ENCODE measurements at places on chromosomes 4 and X.

DNA sequence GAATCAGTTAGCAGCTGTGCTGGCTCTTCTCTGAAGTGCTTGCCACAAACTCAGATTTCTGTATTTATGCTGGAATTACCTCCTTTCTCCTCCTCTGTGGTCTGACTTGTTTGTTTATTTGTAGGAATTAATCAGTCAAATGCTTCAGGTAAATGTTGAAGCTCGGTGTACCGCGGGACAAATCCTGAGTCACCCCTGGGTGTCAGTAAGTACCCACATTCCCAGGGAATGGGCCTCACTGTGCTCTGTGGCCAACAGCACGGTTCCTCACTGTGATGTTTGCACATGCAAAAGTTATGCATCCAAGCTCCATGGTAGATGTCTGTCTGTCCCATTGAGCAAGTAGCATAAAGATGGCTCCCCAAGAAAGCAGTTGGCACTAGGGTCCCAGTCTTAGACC lies 169.9 kb downstream of the DCLK2 start:
- no peak for DNase-seq

DNA sequence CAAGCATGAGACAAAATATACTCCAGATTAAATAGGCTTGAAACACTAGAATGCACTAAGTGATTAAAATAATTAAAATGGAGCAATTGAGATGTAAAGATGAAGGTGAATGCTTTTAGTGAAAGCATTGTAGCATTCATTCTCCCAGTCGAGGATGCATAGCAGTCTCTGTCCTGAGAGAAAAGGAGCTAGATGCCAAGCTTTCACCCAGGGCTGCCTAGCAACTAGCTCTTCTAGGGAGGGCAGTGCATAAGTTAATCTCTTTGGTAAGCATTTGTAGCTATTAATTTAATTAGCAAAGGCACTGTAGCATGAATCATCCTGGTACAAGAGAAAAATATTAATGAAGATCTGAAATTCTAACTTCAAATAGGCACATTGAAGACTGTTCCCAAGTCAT lies 1014.8 kb downstream of the C4orf33 start:
- DNase-seq = no peak

DNA sequence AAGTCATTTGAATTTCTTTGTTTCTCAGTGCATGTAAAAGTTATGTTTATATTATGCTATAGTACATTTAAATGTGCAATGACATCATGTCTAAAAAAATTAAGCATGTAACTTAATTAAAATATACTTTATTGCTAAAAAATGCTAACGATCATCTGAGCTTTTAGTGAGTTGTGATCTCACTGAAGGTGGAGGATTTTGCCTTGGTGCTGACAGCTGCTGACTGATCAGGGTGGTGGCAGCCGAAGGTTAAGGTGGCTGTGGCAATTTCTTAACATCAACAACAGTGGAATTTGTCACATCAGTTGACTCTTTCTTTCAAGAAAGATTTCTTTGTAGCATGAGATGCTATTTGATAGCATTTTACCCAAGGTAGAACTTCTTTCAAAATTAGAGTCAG lies 6.6 kb downstream of the ANAPC4 start:
- DNase-seq = no peak

DNA sequence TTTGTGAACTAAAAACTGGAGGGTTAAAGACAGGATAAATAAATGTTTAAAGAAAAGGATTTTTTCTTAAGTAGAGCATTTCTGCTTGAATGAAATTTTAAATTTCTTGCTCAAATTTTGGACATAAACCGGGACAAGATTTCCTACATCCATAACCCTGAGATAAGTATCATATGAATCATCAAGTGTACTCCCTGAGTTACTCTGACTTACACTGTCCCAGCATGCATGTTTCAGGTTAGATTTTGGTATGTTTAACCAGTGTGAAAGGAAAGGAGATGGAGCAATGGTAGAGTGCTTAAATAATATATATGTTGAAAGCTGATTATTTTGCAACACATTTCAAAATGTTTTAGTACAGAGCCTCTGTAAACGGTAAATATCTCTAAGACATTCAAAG lies 175.2 kb downstream of the ADGRL3 start:
- DNase-seq = no peak

DNA sequence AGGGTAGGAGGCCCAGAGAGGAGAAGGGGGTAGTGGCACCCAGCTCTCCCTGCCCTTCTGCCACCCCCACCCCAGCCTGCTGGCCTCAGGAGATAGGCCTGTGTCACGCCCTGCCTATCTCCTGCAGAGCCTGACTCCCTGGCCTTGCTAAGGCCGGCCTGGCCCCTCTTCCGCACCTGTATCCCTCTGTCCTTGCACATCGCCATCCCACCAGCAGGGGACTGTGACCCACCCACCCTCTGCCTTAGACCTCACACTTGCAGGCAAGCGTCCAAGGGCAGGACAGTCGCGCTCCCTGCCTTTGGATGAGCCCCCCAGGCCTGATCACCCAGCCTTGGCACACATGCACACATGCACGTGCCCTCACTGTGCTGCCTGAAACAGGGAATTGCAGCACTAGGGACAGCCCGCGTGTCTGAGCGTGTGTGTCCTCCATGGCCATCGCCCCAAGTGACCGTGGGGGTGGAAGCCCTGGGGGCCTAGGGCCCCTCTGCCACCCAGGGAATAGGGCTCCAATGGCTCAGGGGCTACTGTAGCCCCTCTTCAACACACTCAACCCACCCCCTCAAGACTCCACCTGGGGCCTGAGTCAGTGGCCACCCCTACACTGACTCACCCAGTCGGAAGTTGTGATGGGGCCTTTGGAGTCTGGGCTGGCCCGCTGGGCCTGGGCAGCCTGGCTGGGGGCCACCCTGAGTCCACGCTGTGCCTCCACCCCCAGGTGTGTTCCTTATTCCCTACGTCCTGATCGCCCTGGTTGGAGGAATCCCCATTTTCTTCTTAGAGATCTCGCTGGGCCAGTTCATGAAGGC lies 2.1 kb downstream of the SLC6A8 start:
- DNase-seq = no peak

DNA sequence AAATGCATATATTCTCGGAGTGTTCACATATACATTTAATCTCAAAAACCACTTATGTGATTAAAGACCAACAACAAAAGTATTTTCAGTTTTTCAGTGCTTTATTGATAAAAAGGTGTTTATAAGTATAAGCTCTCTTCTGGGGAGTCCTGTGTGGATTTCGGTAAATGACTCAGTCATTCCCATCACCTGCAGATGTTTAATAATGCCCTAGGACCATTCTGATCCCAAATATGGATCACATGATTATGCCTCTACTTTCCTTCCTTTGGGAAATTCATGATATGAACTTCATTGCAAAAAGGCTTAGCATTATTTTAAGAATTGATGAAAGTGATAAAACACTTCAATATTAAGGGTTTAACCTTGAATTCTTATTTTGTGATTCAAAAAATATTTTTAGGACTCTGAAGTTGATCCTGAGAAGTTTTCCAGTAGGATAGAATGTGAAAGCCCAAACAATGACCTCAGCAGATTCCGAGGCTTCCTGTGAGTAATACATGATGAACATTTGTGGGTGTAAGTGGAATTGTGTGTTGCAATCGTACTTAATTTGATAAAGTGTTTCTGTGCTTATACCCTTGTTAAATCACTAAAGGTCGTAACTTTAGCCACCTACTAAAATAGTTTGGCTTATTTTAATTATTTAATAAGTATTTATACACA lies 40.2 kb downstream of the ATP10D start:
- DNase-seq = no peak

GRCh38 chr4:110533940-110534339 lies 58.0 kb downstream of the ENPEP start:
- no peak for DNase-seq

GRCh38 chrX:110675886-110676285 lies 119.7 kb downstream of the CHRDL1 start:
- no peak for DNase-seq

GRCh38 chr4:133513901-133514300 lies 364.8 kb downstream of the PCDH10 start:
- DNase-seq = no peak

GRCh38 chrX:18575744-18576143 lies 96.2 kb downstream of the RS1 start:
- no peak for DNase-seq

DNA sequence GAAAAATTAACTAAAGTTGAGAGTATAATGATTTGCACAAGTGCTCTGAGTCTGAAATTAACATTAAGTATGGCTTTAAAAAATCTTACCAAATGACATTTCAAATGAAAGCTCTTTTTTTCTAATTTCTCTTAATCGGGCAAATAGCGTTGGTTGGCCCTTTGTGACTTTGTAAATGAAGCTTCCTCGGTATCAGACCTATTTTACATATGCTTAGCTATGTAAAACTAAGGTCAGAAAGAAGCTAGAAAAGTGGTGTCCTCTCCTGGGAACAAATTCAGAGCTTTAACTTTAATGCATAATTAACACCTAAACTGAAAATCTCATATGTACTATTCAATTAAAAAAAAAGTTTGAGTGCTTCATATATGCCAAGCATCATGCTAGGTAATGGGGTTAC lies 62.7 kb downstream of the N4BP2 start:
- no peak for DNase-seq

DNA sequence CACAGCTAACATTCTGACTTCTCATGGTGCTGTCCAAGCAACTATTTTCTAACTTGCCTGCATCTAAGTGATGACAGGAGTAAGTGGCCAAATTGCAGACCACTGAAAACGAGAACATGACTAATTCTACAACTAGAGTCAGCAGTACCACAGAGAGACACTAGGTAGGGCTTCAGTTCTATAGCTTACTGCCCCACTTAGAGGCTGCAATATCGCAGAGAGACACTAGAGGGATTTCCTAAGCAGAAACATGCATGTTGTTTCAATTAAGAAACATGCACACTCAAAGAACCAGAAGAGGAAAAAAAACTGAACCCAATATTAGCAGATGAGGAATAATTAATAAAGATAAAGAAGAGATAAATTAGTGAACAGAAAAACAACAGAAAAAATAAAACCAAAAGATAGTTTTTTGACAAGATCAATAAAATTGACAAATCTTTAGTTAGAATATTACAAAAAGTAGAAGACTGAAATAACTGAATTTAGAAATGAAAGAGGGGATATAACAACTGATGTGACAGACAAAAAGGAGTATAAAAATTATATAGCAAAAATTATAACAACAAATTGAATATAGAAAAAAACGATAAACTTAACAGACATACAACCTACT lies 100.8 kb downstream of the SPIN4 start:
- no peak for DNase-seq

DNA sequence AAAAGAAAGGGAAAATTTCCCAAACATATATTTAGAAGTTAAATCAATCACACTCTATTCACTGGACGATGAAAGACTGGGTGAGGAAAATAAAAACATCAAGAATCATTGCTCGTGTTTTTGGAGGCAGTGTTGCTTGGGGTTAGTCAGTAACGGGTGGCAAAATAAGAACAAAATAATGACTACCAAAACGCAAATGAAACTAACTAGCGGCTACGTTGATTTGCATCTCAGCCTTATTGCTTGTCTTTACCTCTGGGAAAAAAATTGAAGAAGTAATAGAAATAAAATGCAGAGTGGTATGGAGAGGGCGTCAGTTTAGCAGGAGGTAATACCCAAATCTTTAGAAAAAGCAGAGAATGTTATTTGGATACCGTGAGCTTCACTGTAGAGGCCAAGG lies 86.4 kb upstream of the SORBS2 start:
- no peak for DNase-seq

- no peak for DNase-seq
Observed at GRCh38 chr4:84862064-84862463, 104.4 kb downstream of the WDFY3 start.

GRCh38 chr4:54482529-54483200 lies 175.1 kb upstream of the KIT start:
- DNase-seq = no peak

- no peak for DNase-seq
Observed at GRCh38 chr4:54695337-54695736, 37.6 kb downstream of the KIT start.

- no peak for DNase-seq
Observed at GRCh38 chrX:41824551-41824950, 98.8 kb downstream of the CASK start.

GRCh38 chrX:110584083-110584482 lies 211.5 kb downstream of the CHRDL1 start:
- DNase-seq = no peak

DNA sequence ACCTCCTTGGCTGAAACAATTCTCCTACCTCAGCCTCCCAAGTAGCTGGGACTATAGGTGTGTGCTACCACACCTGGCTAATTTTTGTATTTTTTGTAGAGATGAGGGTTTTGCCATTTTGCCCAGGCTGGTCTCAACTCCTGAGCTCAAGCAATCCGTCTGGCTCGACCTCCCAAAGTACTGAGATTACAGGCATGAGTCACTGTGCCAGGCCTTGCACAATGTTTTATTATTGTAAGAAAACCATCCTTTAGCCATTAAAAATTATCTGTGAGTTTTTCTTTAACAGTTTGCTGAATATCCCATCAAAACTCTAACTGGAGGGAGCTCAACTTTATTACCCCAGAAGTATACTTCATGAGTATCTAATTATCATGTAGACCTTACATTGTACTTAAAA lies 900.3 kb downstream of the PCDH7 start:
- no peak for DNase-seq

GRCh38 chrX:119069128-119069527 lies 3.7 kb upstream of the CT47C1 start:
- no peak for DNase-seq

- DNase-seq = no peak
Observed at GRCh38 chrX:149145845-149146285, 359.2 kb downstream of the IDS start.

GRCh38 chr4:3245676-3246075 lies 3.3 kb upstream of the MSANTD1 start:
- DNase-seq = no peak

DNA sequence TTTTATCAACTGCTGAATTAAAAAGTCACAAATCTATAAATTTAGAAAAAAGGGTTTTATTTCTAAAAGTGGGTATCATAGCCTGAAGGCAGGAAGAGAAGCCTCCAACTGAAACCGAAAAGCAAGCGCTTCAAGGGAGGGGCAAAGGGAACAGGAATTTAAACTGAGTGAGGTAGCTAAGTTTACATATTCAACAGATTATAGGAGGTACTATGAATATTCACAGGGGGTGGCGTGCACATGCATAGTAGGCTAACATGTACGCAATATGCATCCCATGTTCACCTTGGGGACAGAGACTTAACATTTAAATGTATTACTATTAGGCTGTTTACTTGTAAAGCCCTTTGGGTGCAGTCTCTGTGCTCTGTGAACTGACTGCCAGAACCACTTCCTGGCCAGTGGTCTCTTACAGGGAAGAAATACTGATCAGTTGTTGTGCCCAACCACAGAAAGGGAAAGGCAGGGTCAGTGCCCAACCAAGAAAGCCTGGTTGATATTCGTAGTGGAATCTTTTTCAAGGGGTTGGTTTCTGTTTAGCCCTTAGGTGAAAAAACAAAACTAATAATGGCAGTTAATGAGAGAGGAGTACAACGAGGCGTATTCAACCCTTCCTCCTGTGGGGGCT lies 168.7 kb upstream of the GALNTL6 start:
- no peak for DNase-seq

DNA sequence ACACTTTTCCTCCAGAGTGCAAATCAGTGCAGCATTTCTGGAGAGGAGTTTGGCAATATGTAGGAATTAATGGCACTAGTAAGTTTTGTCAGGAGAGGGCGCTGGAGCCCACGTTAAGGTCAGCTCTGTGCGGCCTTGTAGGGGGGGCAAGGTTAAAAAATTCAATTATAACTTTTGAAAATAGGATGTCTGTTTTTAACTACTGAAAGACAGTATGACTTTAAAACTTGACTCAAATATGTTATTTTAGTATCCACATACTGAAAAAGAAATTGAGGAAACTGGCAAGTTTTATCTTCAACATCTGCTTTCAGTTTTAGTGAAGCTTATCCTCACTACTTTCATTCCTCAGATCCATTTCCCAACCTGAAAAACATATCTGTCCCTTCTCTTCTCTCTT lies 30.9 kb upstream of the HSD17B13 start:
- peak; percentile 4 for DNase-seq
